ENCODE measurements at places on chromosomes 16 and 17.

- no peak for DNase-seq
Observed at GRCh38 chr16:11992586-11993524, 16.3 kb downstream of the SNX29 start.

GRCh38 chr17:12712415-12712814, 46.7 kb downstream of the MYOCD start:
- no peak for DNase-seq

DNA sequence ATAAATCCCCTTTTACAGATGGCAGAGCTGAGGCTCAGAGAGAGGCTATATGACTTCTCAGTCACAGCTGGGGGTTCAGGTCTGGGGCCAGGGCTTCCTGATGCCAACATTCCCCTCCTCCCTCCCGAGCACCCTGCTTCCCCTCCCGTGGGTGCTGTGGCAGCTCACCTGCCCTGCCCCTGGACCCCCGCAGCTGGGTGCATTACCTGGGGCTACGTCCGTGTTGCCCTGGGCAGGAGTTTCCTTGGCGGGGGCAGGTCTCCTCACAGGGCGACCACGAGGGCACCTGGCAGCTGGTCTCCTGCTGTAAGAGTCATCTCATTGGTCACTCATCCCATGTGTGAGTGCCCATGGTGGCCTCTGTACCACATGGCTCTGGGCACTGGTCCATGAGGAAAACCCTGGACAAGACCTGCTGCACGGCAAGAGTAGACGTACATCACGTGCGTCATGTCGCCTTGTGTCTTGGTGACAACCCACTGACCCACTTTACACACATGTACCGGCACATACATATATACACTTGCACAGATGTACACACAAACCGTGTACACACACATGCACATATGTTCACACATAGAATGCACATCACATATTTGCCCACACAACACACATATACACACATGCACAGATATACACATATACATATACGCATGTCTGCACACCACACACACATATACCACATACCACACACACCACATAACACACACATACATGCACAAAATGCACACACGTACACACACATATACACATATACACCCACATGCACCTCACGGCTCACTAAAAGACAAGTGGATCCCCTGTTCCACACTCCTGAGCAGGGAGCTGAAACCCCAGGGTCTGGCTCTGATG, 134.0 kb downstream of the FOXL1 start:
- DNase-seq: no peak

GRCh38 chr16:56362057-56362655, 63.2 kb downstream of the AMFR start:
- DNase-seq: no peak

GRCh38 chr16:81324808-81325207, 10.0 kb downstream of the GAN start:
- no peak for DNase-seq

GRCh38 chr16:10362077-10362863, 23.6 kb upstream of the ATF7IP2 start:
- no peak for DNase-seq

GRCh38 chr16:23388786-23389185, 64.2 kb downstream of the COG7 start:
- DNase-seq: no peak

GRCh38 chr17:56319531-56319930, 166.3 kb downstream of the ANKFN1 start:
- DNase-seq: no peak

- DNase-seq: no peak
Observed at GRCh38 chr16:4792951-4793513, 2.1 kb upstream of the SMIM22 start.

GRCh38 chr17:73432624-73433190, 120.9 kb upstream of the CDC42EP4 start:
- no peak for DNase-seq

DNA sequence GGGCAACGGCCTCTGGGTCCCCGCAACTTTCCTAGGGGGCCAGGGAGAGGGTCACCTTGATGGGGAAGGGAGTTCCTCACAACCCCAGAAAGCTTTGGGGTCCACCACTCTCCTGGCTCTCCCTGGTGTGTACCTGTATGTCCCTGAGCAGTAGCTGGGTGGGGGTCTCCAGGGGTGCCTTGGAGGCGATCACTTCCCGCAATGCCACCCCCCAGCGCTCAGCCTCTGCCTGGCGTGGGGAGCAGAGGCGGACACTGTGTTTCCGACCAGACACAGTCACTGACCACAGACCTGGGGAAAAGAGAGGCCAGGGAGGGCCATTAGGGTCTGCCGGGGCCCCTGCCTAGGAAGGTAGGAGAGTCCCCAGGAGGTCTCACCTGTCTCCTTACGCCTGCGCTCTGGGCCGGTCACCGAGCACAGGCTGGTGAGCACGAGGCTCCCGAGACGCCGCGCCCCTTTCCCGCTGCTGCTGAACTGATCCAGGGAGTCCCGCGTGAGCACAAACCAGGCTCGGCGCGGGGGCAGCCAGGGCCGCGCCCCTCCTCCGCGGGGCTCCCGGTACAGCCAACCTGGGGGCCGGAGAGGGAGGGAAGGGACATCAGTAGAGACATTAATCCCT, 3.4 kb downstream of the PLEKHH3 start:
- no peak for DNase-seq

- no peak for DNase-seq
Observed at GRCh38 chr16:86988920-86989696, 328.1 kb downstream of the C16orf95 start.

DNA sequence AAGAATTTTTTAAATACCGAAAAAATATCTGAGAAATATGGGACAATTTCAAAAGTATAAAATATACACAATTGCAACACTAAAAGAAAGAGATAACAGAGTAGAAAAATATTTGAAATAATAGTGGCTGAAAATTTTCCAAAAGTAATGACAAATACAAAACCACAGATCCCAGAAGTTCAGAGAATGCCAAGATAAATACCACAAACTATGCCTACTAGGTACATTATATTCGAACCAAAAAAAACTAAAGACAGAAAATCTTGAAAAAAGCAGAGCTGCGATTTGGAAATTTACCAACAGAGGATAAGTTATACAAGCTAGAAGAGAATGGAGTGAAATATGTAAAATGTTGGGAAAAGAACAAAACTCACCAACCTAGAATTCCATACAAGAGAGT, 191.3 kb upstream of the ELAC2 start:
- no peak for DNase-seq

DNA sequence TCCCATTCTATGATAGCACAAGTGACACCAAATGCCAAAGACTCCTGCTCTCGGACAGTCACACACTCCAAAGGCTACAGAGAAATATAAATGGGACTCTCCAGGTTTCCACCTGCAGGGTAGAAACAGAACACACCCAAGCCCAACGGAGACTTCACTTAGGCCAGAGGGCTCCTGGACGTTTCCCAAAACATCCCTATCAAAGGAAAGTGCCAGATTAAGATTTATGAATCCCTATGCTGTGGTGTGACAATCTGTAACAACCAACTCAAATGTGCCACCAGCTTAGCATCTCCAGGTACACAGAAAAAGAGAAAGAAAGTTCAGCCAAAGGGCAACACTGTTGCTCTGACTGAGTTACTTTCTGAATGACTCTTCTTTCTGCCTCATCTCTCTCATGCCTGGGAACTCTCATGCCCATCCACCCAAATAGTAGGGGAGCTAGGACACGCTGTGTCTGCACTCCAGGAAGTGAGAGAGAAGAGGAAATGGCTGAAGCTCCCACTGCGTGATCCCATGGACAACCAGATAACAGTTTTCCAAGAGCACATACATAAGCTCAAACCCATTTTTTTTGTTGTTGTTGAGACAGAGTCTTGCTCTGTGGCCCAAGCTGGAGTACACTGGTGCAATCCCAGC, 49.7 kb downstream of the SMG6 start:
- DNase-seq: no peak

DNA sequence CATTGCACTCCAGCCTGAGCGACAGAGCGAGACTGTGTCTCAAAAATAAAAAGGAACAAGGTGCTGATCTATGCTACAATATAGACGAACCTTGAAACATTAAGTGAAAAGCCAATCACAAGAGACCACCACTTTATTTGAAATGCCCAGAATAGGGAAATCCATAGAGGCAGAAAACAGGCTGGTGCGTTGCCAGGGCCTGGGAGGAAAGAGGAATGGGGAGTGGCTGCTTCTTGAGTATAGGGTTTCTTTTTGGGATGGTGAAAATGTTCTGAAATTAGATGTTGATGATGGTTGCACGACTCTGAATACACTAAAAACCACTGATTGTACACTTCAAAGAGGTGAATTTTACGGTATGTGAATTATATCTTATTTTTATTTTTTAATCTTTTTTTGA, 20.3 kb upstream of the GLIS2 start:
- no peak for DNase-seq

DNA sequence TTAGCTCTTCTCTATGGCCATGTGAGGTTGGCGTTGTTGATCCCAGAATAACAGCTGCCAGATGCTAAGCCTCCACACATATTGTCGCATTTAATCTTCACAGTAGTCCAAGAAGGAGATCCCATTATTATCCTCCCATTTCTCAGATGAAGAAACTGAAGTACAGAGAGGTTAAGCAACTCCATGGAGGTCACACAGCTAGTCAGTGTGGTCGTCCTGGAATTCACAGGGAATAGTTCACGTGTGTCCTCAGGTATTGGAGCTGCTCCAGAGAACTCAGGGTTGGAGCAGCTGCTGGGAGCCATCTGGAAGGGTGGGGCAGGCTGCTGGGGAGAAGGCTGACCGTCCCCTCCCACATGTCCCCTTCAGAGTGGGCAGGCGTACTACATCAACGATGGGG, 19.5 kb downstream of the SDR42E2 start:
- DNase-seq: no peak

DNA sequence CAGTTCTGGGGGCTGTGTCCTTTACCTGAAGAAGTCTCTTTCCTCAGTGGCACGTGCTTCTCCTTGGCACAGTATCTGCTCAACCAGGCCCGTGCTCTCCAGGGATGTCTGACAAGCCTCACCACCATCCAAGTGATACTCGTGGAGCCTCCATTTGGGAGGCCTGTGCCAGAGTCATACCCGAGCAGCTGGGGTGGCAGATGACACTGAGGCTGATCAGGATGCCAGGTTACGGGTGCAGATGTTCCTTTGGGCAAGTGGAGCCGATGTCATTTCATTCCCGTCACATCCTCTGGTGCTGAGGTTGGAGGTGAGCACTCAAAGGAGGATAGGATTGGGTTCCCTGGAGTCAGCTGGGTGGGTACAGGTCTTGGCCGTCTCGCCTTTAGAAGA, 87.2 kb downstream of the KSR1 start:
- no peak for DNase-seq

GRCh38 chr17:40517981-40518380, 16.6 kb upstream of the TNS4 start:
- no peak for DNase-seq

GRCh38 chr16:64615630-64616280, 506.1 kb downstream of the CDH11 start:
- no peak for DNase-seq

DNA sequence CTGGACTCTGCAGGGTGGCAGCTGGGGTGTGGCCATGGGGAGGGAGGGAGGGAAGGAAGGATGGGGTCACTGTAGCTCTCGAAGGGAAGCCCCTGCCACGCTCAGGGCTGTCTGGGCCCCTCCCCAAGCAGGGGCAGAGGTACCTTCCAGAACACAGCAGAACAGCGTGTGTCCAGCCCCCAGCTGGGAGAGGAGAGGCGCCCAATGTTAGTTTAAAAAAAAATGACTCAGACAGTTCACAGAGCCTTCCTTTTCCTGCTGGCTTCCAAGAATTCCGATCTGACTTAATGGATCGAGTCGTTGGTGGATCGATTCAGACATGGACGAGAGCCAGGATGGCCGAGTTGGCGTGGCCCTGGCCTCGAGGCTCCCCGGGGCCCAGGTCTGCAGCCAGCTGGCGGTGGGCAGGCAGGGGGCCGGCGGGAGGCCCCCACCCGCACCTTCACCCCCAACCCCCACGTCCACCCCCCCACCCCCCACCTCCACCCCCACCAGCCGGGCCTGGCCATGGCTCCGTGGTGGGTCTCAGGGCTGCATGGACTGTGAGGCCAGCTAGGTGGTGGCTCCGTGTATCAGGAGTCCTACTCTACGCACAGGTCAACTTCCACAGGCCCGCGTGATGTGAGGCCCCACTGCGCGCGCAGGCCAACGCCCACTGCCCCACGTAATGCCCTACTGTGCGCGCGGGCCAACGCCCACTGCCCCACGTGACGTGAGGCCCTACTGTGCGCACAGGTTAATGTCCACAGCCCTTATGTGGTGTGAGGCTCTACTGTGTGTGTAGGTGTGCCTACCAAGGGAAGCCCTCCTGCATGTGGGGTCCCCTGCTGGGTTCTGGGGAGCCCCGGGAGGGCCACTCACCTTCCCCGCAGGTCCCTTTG, 21.8 kb downstream of the CACNA1H start:
- no peak for DNase-seq

DNA sequence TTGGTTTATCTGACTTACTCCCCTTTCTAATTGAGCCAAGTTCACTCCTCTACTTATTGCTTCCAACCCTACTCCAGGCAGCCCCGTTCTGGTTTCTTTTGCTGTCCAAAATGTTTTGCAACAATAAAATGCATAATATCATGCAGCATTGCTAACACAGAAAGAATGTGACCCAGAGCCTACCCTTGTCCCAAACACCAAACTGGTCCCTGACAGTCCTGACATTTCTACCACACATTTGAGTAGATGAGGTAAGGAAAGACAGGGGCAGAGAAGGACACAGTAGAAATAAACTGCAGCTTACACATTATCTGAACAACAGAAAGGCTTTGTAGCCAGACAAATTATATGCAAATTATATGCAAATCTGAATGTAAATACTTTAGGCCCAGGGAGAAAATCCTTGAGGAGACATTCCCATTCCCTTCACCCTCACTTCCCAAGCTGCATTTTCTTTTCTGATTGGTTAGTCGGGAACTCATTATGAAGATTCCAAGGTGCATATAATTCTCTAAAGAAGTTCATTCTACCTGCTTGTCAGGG, 31.6 kb downstream of the SOX9 start:
- no peak for DNase-seq

DNA sequence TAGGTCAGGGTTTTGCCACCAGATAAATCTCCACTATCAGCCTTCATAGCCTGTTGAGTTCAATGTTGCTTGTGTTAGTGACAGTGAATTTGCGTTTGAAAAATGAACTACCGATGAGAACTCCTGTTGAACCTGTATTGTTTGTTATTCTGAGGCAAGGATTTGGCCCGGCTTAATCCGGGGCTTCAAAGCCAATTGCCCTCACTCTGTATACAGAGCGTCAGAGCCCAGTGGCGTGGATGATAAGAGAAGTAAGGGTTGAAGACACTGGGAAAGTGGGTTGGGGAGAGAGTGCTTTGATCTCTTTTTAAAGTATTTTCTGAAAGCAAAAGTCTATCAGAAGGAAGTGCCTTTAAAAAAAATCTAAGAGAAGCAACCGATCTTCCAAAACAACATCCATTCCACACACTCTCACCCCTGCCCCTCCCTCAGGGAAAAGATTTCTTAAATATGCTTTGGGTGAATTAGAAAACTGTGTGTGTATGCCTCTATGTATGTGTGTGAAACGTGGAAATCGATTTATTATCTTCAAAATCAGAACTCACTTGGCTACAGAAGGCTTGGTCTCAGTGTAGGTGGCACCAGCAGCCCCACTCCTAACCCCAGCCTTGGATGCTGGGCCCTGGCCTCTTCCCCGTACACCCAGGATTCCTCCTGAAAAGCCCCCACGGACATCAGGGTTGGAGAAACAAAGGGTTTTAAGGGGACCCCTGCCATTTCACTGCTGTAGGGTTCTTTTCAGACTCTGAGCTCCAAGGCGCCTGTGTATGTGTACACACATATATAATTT, 8.8 kb downstream of the TBX4 start:
- DNase-seq: no peak

Measured in stimulated activated CD4-positive, alpha-beta T cell treated with anti-CD3 and anti-CD28 coated beads, TNF-alpha, amount 100 ng/mL, for 1 hour (primary cell).